ENCODE measurements at places on chromosomes 16 and 17.

GRCh38 chr17:10799407-10799806 lies 4.5 kb downstream of the TMEM238L start:
- no peak for DNase-seq

DNA sequence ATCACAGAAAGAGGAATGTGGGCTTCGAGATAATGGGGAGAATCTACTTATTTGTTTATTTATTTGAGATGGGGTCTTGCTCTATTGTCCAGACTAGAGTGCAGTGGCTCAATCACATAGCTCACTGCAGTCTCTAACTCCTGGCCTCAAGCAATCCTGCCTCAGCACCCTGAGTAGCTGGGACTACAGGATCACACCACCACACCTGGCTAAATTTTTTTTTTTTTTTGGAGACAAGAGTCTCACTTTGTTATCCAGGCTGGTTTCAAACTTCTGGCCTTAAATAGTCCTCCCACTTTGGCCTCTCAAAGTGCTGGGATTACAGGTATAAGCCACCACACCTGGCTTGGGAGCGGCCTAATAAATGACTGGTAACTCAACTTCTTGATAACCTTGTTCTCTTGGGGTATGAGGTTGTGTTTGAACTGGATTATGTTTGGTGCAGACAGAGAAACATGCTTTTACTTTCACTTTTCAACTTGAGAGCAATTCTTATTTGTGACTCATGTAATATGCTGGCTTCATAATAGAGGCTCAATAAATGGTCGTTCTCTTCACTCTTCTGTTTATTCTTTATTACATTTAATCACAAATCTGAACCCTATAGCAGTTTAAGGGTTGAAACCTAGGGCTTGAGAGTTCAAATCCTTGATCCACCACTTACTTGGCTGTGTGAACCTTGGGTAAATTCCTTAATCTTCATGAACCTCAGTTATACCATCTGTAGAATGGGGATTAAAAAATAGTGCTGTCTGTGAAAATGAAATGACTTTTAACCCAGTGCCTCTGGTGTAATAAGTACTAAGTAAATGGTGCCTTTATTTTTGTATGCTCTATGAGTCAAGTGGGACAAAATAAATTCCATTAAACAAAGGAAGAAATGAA lies 129.1 kb upstream of the HS3ST2 start:
- DNase-seq, result no peak

DNA sequence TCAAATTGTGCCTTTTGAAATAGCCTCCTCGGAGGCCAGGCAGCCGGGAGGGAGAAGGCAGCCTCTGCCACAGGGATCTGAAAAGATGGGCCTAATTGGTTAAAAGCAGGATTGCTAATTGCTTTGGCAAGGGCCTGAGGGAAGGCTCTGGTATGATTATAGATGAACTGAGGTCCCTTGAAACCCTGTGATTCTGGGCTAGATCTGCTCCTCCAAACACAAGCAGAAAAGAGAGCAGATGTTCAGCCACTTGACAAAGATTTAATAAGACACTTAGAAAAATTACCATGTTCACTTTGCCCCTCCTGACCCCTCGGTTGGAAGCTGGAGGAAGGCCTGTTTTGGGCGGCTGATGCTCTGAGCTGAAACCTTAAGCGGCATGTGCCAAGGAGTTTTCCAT lies 209.5 kb upstream of the MPHOSPH6 start:
- no peak for DNase-seq

DNA sequence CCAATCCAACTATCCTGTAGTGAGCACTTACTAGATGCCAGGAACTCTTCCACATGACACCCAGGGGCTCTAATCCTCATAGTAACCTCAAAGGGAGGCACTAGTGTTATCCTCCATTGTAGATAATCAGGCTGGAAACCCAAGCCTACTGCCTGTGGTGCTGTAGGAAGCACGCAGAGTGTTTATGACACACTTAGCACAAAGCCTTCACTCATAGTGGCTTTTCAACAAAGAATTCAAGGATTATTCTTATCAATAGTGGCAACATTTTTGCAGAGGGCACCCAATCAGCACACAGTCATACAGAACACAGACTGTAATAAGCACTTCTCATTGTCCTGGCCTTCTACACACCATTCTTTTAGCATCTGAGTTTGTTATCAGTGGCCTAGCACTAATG lies 18.5 kb upstream of the SOX9 start:
- no peak for DNase-seq

GRCh38 chr16:24553983-24554382 lies 14.6 kb downstream of the RBBP6 start:
- DNase-seq, result no peak

- DNase-seq, result no peak
Observed at GRCh38 chr17:67109111-67109510, 64.8 kb downstream of the CACNG1 start.

GRCh38 chr17:82157046-82158035 lies 55.3 kb downstream of the CCDC57 start:
- no peak for DNase-seq

GRCh38 chr16:74297145-74297665 lies 591 bp downstream of the PSMD7 start:
- DNase-seq, result peak; percentile 36

DNA sequence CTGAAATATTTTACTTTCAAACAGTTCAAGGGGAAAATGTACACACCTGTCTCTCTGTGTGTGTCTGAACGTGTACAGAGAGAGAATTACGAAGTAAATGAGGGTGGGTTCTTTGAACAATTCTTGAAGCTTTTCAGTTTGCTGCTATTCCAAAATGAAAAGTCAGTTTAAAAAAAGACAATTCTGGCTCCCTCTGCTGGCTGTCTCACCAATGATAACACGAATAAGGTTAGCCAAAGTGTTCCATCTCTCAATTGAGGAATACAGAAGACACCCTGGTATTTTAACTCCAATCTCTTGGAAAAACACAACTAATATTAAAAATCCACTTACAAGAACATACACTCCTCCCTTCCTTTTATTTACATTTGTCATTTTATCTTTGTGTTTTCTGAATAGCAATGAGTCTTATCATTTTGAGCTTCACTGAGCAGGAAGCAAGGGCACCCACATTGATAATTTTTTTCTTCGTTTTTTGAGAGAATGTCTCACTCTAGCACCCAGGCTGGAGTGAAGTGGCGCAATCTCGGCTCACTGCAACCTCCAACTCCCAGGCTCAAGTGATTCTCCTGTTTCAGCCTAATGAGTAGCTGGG lies 20.5 kb downstream of the EFTUD2 start:
- peak; percentile 49 for DNase-seq

DNA sequence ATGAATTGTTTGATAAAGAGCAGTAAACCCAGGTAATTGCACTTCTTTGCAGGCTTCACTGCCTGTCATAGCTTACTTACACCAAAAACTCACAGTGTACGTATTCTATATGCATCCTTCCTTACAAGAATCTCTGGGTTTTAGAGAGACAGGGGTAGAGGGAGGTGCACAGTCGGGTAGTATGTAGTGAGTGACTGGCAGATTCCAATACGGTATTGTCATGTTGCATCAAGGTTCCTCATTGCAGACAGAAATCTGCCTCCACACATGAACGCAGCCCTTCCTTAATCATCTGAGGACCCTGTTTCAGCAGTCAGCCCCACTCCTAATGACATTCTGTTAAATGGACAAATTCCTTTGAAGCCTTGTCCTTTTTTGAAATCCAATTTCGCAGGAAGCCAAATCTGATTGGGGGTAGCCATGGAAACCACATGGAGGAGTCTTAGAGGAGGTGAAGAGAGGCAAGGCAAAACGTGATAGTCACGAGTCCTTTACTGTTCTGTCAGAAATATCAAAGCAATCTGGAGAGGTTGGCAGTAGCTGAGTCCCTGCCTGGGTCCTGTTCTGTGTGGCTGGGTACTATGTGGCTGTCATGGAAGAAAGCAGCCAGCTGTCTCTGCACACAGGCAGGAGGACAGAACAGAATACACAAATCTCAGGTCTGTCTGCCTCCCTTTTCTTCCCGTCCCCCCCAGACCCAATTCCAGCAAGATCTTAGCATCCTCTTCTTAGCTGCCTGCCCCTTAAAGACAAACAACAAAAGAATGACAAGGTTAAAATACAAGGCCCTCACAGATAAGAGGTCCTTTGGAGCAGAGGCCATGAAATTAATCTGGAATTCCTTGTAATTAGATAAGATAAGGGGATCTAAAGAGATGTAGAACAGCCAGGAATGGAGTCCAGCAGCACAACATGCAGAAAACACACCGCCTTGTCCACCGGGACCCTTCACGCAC lies 3.1 kb upstream of the SKAP1 start:
- no peak for DNase-seq

GRCh38 chr16:27748868-27749546 lies 199.1 kb downstream of the KATNIP start:
- DNase-seq, result peak; percentile 62

- DNase-seq, result no peak
Observed at GRCh38 chr16:17232487-17232886, 238.3 kb downstream of the XYLT1 start.

GRCh38 chr16:3645504-3646347 lies 8.8 kb upstream of the DNASE1 start:
- no peak for DNase-seq

DNA sequence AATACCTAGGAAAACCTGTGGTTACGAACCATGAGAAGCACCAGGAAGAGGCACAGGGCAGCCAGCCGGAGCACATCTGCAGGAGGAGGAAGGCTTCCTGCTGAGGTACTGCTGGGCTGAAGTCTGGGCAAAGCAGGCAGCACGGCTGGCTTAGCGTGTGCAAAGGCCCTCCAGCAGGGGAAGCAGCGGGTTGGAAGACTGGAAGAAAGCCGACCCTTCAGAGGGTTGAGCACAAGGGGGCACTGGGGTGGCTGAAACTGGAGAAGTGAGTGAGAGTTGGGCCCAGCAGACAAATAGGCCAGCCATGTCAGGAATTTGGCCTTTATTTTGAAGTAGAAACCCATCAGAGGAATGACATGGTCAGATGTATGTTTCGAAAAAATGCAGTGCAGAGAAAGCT lies 12.1 kb upstream of the HSD3B7 start:
- no peak for DNase-seq

GRCh38 chr17:45132320-45132571 lies at the start of gene PLCD3:
TSS of gene PLCD3 (minus strand) at chr17:45132515. CDS start at chr17:45132410, 105 bp downstream.
- no peak for DNase-seq

DNA sequence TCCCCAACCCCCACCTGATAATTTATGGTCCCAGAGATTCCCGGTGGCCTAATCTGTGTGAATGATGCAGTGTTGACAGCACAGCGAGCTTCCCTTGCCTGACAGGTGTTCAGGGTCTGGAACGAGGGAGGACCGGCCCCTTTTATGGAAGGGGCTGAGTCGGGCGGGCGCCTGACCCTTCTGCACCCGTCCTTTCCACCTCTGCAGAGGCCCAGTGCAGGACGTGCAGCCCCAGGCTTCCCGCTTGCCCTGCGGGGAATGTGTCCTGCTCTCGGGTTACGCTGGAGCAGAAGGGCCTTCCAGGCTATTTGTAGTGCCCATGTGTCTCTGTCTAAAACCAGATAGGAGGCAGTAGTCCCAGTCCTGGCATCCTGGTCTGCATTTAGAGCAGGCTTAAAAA lies 16.2 kb downstream of the SMTNL2 start:
- no peak for DNase-seq

GRCh38 chr17:36937001-36937958 lies at the start of gene LHX1:
TSS of gene LHX1 (plus strand) at chr17:36937475. CDS start at chr17:36938198, 723 bp downstream.
- no peak for DNase-seq

DNA sequence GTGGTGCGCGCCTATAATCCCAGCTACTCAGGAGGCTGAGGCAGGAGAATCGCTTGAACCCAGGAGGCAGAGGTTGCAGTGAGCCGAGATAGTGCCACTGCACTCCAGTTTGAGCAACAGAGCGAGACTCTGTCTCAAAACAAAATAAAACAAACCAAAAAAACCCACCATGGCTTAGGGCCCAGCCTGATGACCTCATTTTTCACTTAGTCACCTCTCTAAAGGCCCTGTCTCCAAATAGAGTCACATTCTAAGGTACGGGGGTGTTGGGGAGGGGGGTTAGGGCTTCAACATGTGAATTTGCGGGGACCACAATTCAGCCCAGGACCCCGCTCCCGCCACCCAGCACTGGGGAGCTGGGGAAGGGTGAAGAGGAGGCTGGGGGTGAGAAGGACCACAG lies 1.4 kb upstream of the STH start:
- DNase-seq, result no peak

DNA sequence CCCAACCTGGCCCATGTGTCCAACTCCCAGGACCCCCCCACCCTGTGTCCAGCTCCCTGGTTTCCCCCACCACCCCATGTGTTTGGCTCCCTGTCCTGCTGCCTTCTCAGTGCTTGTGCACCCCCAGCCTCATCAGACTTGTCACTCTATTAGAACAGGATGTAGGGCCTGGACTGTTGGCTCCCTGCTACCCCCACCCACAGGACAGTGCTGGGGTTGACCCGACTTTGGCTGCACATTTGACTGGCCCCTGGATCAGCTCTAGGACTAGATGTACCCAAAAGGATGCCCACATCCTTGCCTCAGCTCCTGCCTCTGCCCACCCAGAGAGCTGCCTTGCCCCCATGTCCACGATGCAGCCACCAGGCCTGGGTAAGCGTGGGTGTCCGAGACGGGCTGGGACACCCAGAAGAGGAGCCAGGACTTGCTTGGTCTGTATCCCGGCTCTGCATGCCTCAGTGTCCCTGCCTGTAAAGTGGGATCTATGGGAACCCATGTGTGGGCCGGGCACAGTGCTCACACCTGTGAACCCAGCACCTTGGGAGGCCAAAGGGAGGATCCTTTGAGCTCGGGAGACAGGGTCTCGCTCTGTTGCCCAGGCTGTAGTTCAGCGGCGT lies 1.5 kb upstream of the CCDC57 start:
- DNase-seq, result no peak

GRCh38 chr17:35578197-35578928 lies at the start of gene PEX12:
TSS of gene PEX12 (minus strand) at chr17:35578571. CDS start at chr17:35578021, 550 bp downstream.
- DNase-seq, result peak; percentile 83

DNA sequence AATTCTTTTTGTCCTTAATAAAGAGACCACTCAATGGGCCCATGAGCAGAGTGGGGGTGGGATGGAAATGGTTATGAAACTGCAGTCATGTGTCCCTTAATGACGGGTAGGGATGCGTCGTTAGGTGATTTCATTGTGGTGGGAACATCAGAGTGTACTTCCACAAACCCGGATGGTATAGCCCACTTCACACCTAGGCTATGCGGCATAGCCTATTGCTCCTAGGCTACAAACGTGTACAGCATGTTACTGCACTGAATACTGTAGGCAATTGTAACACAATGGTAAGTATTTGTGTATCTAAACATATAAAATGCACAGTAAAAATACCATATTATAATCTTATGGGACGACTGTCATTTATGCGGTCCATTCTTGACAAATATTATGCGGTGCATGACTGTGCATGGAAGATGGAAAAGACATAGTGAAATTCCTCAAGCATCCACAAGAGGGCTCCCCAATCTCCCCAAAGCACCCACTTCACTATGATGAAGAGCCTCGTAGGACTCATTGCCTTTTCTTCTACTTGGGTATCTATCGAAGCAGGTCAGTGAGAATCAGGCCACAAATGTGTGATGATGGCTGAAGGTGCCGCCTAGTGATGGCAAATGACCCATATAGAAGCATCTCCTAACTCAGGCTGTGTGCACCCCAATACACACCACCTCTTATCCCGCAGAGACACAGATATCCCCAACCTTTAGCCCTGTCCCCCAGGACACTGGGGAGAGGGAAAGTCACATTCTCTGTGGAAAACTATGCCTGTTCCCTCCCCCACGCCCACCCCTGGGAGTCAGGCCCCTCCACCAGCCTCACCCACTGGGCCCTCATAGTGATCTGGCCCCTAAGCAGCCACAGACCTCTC lies 43.5 kb downstream of the TBX21 start:
- peak; percentile 40 for DNase-seq

- no peak for DNase-seq
Observed at GRCh38 chr16:87420026-87421002, 28.2 kb downstream of the MAP1LC3B start.

GRCh38 chr17:50952013-50952412 lies 85.9 kb upstream of the TOB1 start:
- DNase-seq, result no peak

Measured in endothelial cell of umbilical vein (primary cell).